Progenitor cell of endocrine pancreas (in vitro differentiated cells): ENCODE measurements at places on chromosomes 6 and 20.

DNA sequence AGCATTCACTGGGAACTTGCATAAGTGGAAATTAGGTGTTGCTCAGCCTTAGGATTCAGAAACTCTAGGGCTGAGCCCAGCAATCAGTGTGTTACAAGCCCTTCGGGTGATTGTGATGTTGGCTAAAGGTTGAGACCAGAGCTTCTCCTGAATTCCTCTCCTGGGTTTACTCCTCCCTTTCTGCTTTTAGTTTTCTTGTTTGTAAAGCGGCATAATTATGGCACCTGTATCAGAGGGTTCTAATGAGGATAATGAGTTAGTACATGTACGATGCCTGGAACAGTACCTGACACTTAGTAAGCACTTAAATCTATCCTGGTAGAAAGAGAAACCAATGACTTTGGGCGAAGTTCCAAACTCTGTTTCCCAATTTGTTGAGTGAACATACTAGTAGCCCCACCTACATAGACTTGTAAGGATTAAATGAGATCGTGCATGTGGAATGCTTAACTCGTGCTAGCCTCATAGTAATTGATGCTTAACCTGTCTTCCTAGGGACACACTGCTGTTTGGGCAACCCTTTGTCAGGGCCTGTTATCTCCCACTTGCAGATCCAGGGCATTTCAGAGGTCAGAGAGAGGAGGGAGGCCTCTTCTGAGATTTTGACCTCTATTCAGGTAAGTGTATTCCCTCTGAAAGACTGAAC is 932 bp upstream of the EZR start:
- DNase-seq = no peak

GRCh38 chr6:28944412-28944865 is 20.7 kb upstream of the TRIM27 start:
- peak; percentile 36 for DNase-seq

DNA sequence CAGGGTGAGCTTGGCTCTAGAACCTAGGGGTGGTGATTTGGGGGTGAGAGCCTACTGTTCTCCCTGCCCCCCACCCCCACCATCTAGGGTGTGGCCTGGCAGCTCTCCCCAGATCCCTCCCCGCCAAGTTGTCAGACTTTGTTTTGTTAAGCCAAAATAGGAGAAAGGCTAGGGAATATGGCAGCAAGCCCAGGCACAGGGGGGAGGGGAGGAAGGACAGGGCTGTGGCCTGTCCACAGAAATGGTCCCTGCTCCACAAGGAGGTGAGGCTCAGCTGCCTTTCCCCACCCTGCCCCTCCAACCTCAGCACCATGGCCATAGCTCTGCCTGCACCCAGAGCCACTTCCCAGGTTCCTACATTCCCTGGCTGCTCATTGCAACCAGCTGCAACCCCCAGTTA is 17.2 kb downstream of the SCUBE3 start:
- DNase-seq = no peak

DNA sequence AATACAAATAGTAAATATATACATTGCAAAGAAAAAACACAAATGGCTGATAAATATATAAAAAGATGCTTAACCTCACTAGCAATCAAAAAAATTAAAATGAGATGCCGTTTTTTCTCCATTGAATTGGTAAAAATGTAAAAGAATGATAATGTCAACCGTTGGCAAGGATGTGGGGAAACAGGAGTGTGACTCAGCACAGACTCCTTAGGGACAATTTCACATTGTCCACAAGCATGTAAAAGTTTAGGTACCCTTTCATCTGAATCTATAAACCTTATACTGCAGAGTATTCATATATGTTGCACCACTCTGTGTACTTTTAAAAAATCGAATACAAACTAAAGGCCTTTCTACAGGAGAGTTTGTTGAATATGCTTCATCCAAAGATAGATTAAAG is 143.1 kb upstream of the RREB1 start:
- no peak for DNase-seq

DNA sequence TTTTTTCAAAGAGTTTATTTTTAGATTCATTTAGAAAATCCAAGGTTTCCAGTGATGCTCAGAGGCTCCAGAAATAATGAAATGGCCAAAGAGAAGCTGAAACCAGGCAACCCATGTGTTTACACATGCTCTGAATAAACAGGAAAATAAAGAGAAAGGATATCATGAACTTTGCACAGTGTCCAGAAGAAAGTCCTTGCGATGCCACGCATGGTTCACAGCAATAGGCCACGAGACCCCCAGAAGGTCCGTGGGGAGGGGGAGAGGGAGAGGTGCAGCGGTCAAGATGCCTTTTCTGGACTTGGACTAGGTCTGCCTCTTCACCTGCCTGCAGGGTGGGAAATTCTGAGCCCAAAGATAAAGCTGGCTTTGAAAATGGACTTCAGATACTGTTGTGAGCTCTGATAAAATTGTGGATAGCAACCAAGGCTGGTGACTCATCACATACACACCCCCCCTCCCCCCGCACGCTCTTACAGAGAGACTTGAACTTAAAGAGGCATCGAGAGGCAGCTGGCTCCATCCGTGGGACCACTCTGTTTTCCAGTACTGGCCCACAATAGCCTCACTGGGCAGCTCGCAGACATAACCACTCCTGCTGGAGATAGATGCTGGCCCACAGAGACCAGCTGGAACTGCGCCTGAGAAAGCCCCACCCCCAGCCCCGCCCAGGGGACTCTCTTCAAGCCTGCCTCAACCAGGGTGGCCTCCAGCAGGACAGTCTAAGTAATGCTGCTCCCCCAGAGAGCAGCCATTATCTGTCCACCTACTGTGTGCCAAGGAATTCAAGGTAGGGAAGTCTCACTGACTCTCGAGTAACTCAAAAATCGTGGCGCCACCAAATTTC is 21.2 kb upstream of the NFATC2 start:
- DNase-seq = no peak

- no peak for DNase-seq
Measured at GRCh38 chr6:83466328-83466727, 35.5 kb upstream of the ME1 start.

DNA sequence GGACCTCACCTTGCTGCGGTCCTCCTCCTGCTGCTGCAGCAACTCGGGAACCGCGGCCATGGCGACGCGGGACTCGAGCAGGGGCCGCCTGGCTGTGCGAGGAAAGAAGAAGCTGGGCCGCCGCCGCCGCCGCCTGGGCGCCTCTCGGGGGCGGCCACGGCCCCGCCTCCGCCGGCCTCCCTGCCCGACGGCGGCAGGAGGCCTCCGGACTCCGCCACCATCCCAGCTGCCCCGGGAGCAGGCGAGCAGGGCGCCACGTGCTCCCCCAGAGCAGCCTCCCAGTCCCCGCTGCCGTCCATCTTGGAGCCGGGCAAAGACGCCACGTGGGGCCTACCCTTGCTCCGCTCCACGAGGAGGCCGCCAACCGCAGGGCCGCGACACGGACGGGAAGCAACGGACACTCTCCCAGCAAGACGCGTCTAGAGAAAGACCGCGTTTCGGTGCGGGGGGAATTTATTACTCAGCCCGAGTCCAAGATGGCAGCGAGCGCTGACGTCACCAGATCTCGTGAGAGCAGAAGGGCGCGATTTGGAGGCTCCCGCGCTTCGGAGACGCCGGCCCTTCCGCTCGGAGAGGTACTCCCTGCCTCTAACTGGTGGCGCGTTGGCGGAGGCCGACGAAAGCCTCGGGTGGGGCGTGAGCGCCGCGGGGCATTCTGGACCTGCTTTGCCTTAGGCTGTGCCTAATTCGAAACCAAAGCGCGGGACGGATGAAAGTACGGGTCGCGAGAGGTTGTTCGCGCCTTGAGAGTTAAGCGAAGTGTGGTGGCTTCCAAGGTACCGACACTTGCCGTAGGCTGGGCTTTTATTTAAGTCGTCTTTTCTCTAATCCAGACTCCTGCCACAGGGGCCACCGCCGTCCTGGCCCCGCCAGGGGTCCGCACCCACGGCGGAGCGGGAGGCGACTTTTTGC is at the start of the genes MGME1 and SNX5:
Gene MGME1, plus strand, starts transcription at position 653 of the 912 bp plus-strand sequence. CDS start 842 bp downstream, outside the sequence.
Gene SNX5, minus strand, starts transcription at position 429 of the 912 bp plus-strand sequence. Its CDS starts 369 bp downstream, at position 60.
- DNase-seq = peak; percentile 98

DNA sequence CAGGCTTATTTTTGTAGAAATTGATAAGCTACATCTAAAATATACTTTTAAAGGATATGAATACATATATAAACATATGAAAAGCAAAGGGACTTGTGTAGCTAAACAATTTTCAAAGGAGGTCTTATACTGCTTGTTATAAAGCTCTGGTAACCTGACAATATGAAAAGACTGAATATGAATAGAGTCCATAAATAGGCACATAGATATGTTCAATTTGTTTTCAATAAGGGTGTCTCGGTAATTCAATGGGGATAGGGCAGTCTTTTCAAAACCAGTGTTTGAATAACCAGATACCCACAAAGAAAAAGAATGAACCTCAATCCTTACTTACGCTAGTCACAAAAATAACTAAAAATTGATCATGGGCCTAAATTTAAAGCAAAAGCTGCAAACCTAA is 9.3 kb upstream of the MAP3K5 start:
- DNase-seq = no peak

DNA sequence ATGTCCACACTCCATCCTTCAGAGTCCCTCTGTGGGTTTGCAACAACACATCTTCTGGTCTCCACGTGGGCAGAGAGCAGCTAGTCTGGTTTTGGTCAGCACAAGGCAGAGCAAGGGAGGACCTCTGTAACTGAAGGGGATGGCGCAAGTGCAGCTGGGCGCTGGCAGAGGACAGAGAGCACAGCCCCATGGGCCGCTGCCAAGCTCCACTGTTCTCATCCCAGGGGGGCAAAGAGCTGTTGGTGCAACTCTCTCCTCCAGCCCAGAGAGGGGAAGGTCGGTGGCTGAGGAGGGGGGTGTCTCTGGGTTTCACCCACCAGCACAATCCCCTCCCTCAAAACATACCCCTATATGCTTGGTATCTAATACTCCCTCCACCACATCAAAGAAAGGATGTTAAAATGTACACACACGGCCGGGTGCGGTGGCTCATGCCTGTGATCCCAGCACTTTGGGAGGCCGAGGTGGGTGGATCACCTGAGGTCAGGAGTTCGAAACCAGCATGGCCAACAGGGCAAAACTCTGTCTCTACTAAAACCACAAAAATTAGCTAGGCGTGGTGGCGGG is 9.1 kb downstream of the ATP9A start:
- no peak for DNase-seq

GRCh38 chr6:67896476-67896875 is 738.6 kb upstream of the ADGRB3 start:
- DNase-seq = no peak

DNA sequence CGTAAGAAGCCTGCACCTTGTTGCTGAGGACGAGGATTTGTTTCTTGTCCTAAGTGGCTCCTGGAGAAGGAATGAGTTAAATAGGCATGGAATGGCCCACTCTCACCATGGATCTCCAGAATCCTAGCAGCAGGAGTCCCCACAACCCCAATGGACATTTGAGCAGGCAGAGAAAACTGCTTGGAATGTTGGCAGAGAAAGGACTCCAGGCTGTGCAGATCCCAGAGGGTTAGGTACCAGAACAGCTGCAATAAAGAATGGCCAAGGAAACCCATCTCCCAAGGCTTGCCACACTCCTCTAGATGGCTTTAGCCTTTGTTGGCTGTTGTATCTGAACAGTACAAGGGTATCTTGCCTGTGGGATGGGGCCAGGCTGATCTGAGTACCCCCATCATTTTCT is 1415.7 kb upstream of the ADGRB3 start:
- no peak for DNase-seq

- DNase-seq = no peak
Measured at GRCh38 chr6:130240232-130240631, 17.5 kb upstream of the SAMD3 start.

- DNase-seq = no peak
Measured at GRCh38 chr6:137754366-137754765, 112.7 kb upstream of the TNFAIP3 start.

- no peak for DNase-seq
Measured at GRCh38 chr6:71248306-71248765, 40.3 kb upstream of the OGFRL1 start.

- DNase-seq = no peak
Measured at GRCh38 chr20:12051206-12052163, 133.8 kb downstream of the BTBD3 start.

DNA sequence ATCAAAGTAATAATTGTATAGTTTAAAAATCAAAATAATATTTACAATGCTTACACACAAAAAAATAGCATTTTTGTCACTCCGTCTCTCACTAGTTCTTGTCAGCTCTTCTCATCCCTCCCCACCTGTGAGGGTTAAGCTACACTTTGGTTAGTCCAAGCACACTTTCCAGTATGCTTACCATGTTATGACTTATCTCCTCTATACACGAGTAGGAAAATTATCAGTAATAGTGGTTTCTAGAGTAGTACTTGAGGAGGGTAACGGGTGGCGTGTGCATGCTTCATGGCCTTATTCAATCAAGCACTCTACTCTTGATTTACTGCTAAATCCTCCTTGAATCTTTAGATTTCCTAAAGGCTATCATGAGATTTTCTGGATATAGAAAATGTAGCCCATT is 443.7 kb downstream of the UTRN start:
- no peak for DNase-seq

- no peak for DNase-seq
Measured at GRCh38 chr6:39282774-39283173, 31.4 kb downstream of the KCNK17 start.
